ENCODE measurements at places on chromosomes 16 and 17.

DNA sequence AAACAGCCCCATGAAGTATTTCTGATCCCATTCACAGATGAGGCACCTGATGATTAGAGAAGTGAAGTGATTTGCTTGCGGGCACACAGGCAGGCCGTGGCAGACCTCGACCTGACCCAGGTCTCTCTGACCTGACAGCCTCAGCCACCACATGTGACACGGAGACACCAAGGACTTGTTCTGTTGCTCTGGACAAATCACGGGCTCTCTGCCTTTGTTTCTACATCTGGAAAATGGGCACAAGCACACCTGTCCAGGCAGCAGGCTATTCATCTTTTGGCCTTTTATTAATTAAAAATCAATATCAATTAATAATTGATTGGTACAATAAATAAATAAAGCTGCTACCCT lies 3.4 kb downstream of the MAP3K14 start:
- DNase-seq: no peak

- DNase-seq: no peak
Observed at GRCh38 chr17:76641501-76641900, 2.1 kb downstream of the ST6GALNAC1 start.

DNA sequence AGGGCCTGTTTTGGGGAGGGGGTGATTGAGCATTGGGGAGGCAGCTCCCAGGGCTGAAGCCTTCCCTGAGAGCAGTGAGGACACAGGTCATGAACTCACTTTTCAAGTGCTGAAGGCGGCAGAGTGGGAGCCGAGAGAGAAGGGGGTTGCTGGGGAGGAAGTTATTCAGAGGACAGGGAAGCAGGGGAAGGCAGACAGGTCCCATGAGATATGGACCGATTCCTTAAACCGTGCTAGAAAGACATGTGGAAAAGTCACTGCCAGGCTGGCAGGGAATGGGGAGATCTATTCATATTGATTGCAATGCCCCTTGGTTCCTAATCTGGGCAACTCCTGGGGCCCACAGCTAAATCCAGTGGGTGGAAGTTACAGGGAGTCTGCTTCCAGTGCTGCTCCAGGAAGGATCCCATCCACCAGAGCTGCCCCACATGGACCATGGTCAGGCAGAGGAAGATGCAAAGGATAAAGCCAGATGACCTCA lies 1.1 kb downstream of the CCL4 start:
- DNase-seq: no peak

DNA sequence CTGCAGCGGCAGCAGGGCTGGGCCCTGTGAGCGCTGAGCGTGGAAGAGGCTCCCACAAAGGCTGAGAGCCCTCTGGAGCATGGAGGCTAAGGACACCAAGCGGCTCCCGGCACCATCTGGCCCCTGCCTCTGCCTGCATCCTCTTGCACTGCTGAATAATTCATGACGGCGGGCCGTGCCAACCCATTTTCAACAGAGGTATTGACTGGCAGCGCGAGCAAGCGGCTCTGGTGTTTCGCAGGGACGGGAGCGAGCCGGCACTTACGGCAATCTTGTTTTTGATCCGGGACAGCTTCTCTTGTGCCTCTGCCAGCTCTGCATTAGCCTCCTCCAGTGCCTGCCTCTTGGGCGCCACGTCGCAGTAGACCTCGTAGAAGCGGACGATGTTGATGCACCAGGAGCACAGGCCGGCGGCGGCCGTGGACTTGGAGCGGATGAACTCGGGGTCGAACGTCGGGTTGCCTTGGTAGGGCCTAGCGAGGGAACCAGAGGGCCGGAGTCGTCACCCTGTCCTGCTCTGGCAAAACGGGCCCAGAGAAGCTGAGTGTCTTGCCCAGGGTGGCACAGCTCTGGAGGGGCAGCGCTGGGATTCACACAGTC lies 80.4 kb downstream of the PGS1 start:
- no peak for DNase-seq

DNA sequence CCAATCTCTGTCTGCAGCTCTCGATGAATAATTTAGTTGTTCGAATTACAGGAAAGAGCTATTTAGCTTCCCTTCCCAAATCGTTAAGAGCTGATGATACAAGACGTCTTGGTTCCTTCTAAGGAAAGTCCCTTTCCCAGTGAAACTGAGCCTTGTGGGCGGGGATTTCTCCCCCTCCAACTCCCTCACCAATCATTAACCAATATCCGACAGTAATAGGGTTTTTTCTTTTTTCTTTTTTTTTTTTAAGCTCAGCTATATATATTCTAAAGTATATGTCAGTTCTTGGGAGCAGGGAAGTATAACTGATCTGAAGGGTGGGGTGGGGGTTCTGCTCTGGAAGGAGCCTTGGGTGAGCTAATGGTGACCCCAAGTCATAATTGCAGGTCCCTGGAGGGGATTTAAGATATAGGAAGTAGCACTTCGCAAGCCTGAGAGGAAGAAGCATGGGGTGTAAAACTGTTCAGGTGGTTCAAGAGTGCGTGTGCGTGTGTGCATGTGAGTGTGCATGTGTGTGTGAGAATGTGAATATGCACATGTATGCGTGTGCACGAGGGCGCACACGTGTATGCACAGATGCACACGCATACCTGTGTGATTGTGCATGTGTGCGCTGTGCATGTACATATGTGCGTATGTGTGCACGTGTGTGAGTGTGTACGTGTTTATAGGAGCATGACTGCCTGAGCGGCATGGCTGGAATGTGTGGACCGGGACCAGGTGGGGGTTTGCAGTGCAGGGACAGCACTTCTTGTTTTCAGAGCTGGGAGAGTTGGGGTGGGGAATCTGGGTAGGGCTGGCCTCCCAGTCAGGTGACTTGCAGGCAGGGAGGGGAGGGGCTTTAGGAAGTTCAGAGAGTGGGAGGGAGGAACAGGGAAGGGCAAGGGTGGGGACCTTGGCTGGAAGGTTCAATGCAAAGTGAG lies 42.7 kb downstream of the SOCS3 start:
- DNase-seq: no peak

GRCh38 chr17:44555099-44555498 lies 2.2 kb upstream of the FZD2 start:
- no peak for DNase-seq

- DNase-seq: no peak
Observed at GRCh38 chr16:80166082-80166481, 374.7 kb upstream of the DYNLRB2 start.

GRCh38 chr17:50430821-50431618 lies 5.0 kb downstream of the ACSF2 start:
- no peak for DNase-seq

GRCh38 chr16:15576960-15577958 lies 65.7 kb downstream of the MARF1 start:
- DNase-seq: no peak

GRCh38 chr16:83912519-83913244 lies 13.8 kb downstream of the MLYCD start:
- DNase-seq: no peak

DNA sequence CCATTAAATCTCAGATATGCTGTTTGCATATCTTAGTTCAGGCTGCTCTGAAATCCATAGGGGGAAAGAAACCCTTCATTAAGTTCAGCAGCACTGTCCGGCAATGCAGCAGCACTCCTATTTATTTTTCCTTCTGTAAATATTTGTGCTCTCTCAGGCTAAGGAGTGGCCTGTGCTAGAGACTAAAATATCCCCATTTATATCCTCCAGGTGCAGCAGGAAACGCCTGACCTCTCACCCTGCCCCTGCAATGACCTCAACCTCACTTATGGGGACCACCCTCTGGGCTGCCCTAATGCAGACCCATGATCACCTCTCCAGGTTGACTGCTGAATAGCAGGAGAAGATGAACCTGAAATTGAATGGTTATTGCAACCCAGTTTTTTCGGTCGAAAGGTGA lies 165.0 kb upstream of the ELAC2 start:
- DNase-seq: no peak

DNA sequence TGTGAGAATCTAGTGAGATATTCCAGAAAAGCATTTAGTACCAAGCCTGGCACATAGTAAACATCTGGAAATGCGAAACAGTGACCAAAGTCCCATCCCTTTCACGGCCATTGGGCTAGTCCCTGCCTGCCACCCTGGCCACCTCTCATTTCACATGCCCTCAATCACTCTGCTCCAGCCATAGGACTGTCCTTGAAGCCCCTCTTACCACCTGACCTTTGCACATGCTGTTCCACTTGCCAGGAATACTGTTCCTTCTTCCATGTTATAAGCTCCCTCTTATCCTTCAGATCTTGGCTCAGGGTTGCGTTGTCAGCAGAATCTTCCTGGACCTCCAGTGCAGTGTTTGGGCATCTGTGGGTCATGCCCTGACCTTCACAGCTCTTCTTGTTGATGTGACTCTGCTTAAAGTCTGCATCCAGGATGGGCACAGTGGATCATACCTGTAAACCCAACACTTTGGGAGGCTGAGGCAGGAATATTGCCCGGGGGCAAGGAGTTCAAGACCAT lies 2.1 kb downstream of the MYO15A start:
- DNase-seq: no peak

DNA sequence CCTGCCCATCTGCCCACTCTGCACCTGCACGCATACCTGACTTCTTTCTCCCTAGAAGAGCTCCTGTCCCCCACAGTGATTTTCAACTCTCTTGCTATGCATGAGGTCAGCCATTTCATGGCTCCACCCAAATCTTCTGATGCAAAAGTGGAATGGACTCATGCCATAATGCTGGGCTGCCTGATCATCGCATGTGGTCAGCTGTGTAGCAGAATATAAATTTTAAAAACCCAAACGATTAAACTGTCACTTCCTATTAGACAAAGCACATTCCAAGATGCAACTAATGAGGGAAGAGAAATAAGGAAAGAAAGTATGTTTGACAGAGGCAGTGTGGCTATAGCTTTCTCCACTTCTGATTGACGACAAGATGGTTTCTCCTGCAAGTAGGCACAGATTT lies 26.1 kb downstream of the GRIN2A start:
- DNase-seq: no peak

DNA sequence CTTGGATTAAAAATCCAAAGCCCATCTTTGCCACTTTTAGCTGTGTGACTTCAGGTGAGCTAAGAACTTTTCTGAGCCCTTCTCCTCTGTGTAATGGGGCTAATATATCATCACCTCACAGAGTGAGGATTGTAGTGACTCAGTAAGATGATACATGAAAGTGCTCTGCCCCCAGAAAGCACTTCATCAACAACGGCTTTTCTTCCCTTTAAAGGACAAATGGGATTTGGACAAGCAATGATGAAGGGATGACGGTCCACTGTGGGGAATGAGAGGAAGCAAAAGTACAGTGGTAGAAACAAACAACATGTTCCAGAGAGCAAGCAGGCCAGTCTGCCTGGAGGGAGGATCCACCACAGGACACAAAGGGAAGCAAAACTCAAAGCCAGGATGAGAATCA lies 14.3 kb upstream of the TMED6 start:
- no peak for DNase-seq

GRCh38 chr16:82293671-82294070 lies 123.6 kb upstream of the MPHOSPH6 start:
- no peak for DNase-seq

- DNase-seq: no peak
Observed at GRCh38 chr16:11916524-11917285, 949 bp upstream of the GSPT1 start.

DNA sequence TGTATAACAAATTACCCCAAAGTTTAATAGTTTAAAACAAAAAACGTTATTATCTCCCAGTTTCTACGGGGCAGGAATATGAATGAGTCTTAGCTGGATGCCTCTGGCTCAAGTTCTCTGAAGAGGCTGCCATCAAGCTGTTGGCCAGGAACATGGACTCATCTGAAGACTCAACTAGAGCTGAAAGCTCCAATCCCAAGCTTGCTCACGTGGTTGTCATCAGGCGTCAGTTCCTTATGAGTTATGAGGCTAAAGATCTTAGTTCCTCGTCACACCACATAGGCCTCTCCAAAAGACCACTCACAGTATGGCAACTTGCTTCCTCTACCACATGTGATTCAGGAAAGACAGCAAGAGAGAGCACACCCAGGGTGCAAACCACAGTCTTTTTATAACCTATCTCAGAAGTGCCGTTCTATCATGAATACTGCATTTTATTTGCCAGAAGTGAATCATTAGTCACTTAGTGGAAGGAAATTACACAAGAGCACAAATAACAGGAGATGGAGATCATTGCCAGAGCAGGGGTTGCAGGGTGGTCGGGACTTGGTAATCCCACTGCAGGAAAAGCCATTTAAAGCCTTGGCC lies 48.7 kb upstream of the NLK start:
- no peak for DNase-seq

GRCh38 chr17:31597646-31598398 lies 206.3 kb downstream of the RAB11FIP4 start:
- DNase-seq: no peak
